Cerebellar nuclear complex (tissue), 1 donor: ENCODE measurements at places on chromosomes 6 and 20.

DNA sequence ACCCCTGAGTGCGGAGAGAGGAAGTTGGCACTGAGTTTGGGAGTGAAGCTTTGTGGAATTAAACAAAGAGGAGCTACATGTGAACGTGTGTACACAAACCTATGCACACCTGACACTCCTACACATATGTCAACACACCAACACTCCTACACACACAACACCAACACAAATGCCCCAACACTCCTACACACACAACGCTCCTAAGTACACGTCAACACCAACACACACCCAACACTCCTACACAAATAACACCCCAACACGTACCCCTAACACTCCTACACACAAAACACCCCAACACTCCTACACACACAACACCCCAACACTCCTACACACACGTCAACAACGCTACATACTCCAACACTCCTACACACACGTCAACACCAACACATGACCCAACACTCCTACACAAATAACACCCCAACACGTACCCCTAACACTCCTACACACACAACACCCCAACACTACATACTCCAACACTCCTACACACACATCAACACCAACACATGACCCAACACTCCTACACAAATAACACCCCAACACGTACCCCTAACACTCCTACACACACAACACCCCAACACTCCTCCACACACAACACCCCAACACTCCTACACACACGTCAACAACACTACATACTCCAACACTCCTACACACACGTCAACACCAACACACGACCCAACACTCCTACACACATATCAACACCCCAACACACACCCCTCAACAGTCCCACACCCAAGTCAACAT is 40.1 kb upstream of the ZBP1 start:
- DNase-seq, result no peak

GRCh38 chr6:130604841-130605399 is 222.3 kb upstream of the SMLR1 start:
- no peak for DNase-seq

GRCh38 chr6:167501831-167502385 is 177.0 kb downstream of the TTLL2 start:
- DNase-seq, result no peak

DNA sequence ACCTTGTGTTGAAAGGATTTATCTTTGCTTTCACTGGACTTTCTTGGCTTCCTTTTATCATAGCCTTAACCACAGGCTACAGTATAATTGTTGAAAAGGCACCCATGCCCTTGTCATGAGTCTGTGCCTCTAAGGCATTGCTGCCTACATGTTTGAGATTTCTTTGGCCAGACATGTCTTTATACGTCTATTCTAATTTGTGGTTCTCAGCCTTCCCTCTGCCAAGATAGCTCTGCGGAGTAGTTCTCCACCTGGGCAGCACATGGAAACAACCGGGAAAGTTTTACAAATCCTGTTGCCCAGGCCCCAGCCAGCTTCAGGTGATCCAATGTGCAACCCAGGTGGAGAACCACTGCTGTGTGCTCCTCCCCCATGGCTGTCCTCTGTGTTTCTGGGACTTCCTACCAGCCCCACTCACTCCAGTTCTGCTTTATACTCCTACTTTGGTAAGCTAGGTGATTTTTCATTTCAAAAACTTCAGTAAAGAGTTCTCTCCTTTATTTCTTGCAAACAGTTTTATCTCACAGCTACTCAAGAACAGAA is 159.6 kb upstream of the MYLIP start:
- no peak for DNase-seq

GRCh38 chr6:138512609-138513008 is 13.3 kb upstream of the NHSL1 start:
- DNase-seq, result no peak

GRCh38 chr20:20859510-20859909 is 147.1 kb upstream of the RALGAPA2 start:
- DNase-seq, result no peak

GRCh38 chr6:63573899-63574553 is 1.7 kb downstream of the LOC128125822 start:
- no peak for DNase-seq

- no peak for DNase-seq
Observed at GRCh38 chr20:61766921-61767610, 298.6 kb downstream of the TAF4 start.

- no peak for DNase-seq
Observed at GRCh38 chr6:40671694-40672050, 84.5 kb upstream of the LRFN2 start.

- DNase-seq, result no peak
Observed at GRCh38 chr6:39086294-39086693, 28.7 kb downstream of the SAYSD1 start.

DNA sequence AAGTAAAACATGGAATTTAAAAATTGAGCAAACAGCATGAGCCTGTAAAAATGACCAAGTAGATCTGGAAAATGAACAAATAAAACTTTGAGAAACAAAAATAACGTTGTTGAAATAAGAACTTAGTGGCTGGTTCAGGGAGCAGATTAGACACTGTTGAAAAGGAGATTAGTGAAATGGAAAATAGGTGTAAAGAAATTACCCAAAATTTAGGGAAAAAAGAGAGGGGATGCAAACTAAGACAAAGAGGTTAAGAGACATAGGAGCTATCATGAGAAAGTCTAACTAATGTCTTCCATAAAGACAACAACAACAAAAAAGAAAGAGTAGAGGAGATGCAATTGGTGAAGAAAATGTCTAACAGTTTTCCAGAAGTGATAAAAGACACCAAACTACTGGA is 29.0 kb downstream of the APCDD1L start:
- DNase-seq, result no peak

- no peak for DNase-seq
Observed at GRCh38 chr6:15663130-15663871, 473 bp upstream of the DTNBP1 start.

- DNase-seq, result no peak
Observed at GRCh38 chr6:117280922-117281321, 15.6 kb downstream of the VGLL2 start.

DNA sequence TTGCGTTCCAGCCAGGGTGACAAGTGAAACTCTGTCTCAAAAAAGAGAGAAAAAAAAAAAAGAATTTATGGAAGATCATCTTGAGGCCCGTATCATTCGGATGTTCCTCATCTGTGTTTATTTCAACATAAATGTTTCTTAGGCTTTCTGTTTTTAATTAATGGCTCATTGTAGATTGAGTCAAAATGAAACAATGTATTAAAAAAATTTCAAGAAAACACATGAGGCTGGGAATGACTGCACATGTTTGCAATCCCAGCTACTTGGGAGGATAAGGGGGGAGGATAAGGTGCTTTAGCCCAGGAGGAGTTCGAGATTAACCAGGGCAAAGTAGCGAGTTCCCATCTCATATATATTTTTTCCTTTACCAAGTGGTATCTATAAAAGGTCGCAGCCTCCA is 47.3 kb downstream of the ITCH start:
- no peak for DNase-seq

GRCh38 chr20:53828088-53828681 is 234.5 kb upstream of the ZNF217 start:
- no peak for DNase-seq

GRCh38 chr6:137219664-137220252 is 573 bp upstream of the IFNGR1 start:
- no peak for DNase-seq

DNA sequence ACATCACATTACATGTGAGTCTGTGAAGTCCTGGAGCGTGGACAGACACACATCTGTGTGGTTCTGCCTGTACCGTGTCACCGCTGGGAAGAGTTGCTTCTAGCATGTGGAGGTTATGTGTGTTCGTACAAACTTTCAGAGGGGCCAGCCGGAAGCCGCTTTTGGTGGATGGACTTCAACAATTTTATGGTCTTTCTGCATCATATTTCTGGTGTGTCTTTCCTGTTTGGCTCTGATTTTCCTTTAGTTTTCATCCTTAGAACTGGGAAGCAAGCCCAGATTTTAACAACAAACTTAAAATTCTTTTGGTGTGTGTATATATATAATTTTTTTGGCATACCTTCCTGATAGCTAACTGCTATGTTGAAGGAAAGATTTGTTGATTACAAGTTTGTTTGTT is 71.2 kb downstream of the TIAM2 start:
- no peak for DNase-seq

GRCh38 chr6:147905711-147906110 is 397.2 kb downstream of the SAMD5 start:
- DNase-seq, result no peak

- DNase-seq, result no peak
Observed at GRCh38 chr6:168116438-168116974, 37.5 kb upstream of the FRMD1 start.

- DNase-seq, result peak; percentile 91
Observed at GRCh38 chr6:113564371-113565171, 292.6 kb upstream of the MARCKS start.

- DNase-seq, result no peak
Observed at GRCh38 chr20:55258559-55258958, 746.8 kb downstream of the CBLN4 start.

GRCh38 chr6:109118871-109119354 is 23.6 kb downstream of the CEP57L1 start:
- DNase-seq, result no peak

DNA sequence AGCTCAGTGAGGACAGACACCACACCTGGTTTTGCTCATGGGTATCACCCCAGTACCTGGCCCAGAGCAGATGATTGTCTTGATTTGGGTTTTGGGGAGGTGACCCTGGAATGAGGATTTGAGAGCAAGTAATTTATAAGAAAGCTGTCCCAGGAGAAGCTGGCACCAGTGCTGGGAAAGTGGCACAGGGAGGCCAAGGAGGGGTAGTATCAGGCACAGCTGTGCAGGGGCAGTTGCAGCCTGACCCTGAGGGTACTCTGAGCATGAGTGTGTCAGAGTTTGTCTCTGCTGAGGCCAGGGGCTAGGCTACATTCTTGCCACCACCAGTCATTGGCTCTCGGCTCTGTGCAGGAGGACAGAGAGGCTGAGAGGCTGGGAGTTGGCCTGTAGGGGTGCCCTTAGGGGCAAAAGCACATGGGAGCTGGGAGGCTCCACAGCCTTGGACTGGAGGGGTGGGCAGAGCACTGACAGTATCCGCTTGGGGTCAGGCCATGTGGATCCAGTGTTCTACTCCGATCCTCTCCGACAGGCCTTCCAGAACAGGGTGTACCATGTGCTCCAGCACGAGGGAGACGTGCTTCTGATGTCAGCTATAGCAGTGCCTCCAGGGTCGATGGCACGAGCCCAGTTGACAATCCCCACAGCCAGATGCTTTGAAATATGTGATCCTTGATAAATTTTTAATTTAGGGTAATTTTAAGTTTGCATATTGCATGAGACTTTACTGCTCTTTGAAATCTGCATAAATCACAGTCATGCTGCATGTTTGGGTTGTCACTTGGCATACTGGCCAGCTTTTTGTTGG is 121.3 kb downstream of the PHACTR3 start:
- no peak for DNase-seq

DNA sequence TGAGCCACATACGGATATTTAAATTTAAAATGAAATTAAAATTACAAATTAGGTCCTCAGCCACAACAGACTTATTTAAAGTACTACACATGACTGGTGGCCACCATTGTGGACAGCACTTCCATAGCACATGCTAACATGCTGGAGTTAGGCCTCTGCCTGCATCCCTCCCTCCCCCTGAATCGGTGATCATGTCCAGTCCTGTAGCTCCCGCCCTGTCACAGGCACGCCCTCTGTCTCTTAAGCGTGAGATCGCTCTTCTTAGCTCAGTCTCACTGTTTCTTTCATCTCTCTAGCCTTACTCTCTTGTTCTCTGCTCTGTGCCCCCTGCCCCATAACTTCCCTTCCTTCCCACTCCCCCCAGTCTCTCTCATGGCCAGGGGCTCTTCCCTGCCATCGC is 28.9 kb downstream of the ELMO2 start:
- DNase-seq, result no peak

DNA sequence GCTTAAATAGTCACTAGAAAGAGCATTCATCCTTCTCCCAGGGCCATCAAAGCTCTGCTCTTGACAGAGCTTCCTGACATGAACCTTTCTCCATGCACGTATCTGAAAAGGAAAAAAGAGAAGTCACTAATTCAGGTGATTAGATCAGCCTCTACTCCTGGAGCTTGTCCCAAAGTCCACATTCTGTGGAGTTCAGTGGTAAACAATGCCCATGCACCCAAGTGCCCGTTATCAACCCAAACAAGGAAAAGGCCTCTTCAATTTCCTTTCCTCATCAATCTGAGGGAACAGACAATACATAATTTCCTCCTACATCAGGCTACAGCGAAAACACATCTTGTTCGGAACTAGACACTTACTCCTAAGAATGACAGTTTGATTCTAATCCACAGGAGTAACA is 129.2 kb upstream of the PCSK2 start:
- DNase-seq, result no peak

DNA sequence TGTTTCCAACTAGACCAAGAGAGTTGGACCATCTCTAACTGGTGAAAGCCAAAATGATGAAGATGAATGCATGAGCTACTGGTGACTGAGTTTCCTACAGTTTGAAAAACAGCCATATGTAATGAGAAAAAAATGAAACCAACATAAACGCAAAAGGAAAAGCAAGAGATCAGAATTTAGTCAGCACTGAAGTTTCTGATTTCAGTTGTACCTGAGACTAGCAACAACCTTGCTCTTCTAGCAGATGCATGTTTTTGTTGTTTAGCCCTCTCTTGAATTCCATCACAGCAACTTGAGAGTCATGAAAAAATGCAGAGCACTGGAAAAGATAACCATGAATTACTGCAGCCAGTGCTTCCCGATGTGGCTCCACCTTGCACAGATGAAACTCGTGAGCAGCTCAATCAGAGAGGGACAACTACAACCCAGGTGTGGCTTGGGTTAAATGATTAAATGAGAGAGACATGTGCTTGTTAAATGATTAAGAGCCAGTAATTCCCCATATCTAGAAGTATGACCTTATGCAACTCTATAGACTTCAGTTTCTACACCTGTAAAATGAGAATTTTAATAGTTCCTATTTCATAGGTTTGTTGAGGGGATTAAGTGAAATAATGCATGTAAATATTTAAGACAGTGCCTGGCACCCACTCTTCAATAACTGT is 104.8 kb downstream of the ELOVL4 start:
- DNase-seq, result no peak

GRCh38 chr6:3723966-3724365 is 27.5 kb downstream of the PXDC1 start:
- no peak for DNase-seq

DNA sequence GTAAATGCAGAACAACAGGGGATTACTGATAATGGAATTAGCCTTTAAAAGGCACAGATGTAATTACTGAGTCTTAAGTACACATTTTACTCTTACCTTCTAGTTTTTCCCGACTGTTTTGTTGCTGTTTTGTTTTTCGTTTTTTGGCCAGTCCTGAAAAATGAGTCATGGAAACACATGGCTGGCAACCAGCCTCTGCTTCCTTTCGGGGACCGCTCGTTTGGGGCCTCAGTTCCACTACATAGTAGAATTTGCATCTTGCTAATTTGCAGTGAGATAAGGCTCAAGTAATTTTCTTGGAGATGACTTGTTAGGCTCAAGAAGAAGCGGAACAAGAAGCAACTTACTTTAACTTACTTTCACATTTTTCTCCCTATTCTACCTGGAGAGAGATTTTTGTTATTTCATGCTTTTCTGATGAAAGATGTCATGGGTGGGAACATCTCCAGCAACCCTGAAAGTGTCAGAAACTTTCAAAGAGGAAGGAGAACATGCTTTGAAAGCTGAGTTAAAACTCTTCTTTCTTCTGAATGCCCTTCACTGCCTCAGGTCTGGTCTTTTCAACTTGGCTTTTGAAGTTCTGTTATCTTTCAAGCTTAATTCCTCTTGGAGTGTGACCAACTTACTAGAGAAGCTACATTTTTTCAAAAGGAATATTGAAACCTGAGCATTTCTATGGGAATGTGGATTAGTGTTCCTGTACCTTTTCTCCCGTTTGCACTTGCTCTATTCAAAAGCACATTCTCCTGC is 71.5 kb upstream of the HDAC2 start:
- DNase-seq, result no peak
